ENCODE measurements at places on chromosomes 5 and 9.

DNA sequence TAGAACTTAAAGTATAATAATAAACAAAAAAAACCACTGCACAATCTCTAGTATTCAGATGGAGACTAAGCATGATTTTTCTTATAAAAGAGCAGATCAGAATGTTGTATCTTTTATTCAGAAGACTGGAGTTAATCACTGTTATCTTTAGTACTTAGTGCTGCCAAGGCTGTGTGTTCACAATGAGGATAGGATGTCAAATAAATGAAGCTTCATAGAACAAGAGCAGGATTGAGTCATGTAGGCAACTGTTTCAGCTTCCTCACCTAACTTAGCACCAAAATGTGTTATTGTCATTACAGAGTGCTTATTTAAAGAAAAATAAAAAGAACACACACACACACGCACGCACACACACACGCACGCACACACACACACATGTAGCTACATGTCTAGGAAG is 58.1 kb upstream of the CDKN2B start:
- H3K27ac ChIP-seq: no peak overlapping the region
- no peaks in the 10 kb centered on the region for H3K4me1 ChIP-seq
- no peak overlapping the region for H3K4me3 ChIP-seq
- H3K27me3 ChIP-seq: no peaks in the 10 kb centered on the region
- H3K36me3 ChIP-seq: no peaks in the 10 kb centered on the region

- H3K27me3 ChIP-seq: no peaks in the 10 kb centered on the region
- H3K36me3 ChIP-seq: no peaks in the 10 kb centered on the region
- peak; percentile 63 for DNase-seq
- H3K4me3 ChIP-seq: peak overlapping the region; percentile 87
- peak overlapping the region; percentile 90 for H3K27ac ChIP-seq
Measured at GRCh38 chr9:136808075-136808805, 492 bp downstream of the RABL6 start.

DNA sequence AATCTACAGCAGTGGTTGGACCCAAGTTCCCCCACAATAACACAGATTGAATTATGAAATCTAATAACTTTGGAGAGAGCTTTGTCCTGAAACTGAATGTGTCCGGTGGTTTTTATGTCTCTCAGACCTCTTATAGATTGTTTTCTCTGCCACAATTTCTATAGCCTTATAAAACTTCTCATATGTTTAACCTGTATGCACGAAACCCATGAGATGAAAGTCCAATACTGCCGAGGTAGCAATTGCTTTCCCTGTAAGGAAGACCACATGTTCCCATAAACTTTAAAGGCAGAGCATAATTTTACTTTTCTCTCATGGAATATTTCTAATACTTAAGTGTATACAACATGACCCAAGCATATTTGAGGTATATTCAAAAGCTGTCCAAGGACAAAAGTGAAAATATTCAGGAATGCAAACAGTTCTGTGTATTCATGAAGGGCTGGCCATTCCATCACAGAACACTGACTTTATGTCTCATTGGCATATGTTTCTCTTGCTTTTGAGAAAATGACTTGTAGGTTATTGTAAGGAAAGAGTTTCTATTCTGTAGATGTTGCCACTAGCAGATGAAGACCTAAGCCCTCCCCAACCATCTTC is 94.4 kb upstream of the TLE4 start:
- no peak overlapping the region for H3K4me3 ChIP-seq
- H3K27ac ChIP-seq: no peak overlapping the region
- no peak for DNase-seq
- H3K36me3 ChIP-seq: no peaks in the 10 kb centered on the region
- no peaks in the 10 kb centered on the region for H3K27me3 ChIP-seq
- peaks cover 12% of the 10 kb centered on the region for H3K4me1 ChIP-seq

DNA sequence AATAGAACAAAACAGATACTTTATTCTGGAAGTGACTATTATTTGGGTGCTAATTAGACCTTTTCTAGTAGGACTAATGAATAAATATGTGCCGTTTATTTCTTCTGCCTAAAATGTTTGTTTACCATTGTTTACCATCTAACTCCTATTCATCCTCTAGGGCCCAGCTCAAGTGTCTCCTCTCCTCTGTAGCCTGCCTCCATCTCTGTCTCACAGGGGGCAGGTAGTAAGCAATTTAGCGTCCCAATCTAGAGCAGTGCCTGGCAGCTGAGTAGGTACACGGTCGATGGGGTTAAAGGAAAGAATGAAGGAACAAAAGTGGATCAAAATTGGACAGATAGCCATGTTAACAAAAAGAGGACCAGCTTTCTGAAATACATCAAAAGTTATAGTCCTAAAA is 230.9 kb downstream of the SLF1 start:
- H3K36me3 ChIP-seq: no peaks in the 10 kb centered on the region
- DNase-seq: no peak
- H3K27me3 ChIP-seq: no peaks in the 10 kb centered on the region
- no peak overlapping the region for H3K27ac ChIP-seq
- no peaks in the 10 kb centered on the region for H3K4me1 ChIP-seq

DNA sequence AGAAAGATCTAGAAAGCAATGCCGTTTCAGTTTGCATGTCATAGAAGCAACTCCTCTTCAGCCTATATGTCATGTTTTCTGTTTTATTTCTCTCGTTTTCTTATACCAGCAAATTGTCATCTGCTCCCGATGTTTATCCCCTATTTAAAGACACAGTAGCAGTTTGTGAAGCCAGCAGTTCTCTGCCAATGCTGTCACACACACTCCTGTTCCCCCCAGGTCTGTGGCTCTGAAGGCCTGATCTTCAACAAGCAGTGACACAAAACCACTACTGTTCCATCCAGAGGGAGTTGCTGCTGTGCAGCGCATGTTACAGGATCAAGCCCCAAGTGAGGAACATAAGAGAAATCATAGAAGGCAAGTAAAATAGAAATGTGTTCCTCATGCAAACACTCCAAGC is 364.1 kb upstream of the SLC30A5 start:
- H3K4me1 ChIP-seq: peaks cover 7% of the 10 kb centered on the region
- H3K27me3 ChIP-seq: no peaks in the 10 kb centered on the region
- no peak overlapping the region for H3K27ac ChIP-seq
- no peaks in the 10 kb centered on the region for H3K36me3 ChIP-seq
- DNase-seq: no peak

GRCh38 chr9:107177243-107177839 is 105.7 kb upstream of the RAD23B start:
- no peak overlapping the region for H3K27ac ChIP-seq
- no peaks in the 10 kb centered on the region for H3K27me3 ChIP-seq
- no peaks in the 10 kb centered on the region for H3K4me1 ChIP-seq
- DNase-seq: no peak
- no peaks in the 10 kb centered on the region for H3K36me3 ChIP-seq
- no peak overlapping the region for H3K4me3 ChIP-seq

GRCh38 chr9:86660146-86660943 is 287.0 kb downstream of the GAS1 start:
- no peak overlapping the region for H3K4me3 ChIP-seq
- no peaks in the 10 kb centered on the region for H3K27me3 ChIP-seq
- DNase-seq: no peak
